ENCODE measurements at places on chromosomes 7 and 10.
A peak's percentile ranks its signal among the peaks of the same experiment; 100 is the strongest.

DNA sequence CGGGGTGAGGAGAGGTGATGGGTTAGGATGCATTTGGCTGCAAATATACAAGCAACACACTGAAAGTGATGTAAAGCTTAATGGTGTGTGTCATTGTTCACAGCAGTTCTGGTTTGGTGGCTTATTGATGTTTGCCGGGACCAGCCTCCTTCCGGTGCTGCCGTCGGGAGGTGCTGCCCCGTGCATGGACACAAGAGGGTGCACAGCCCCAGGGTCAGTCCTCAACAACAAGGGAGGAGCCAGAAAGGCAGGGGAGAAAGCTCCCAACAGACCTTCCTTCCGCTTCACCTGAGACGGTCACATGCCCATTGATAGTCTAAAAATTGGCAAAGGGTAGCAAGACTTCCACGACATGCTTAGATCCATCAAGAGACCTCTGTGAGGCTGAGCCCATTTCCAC lies 9.5 kb downstream of the RNF32 start:
- no peak for DNase-seq

GRCh38 chr7:106074257-106074656 lies 37.9 kb downstream of the SYPL1 start:
- peak; percentile 41 for DNase-seq

DNA sequence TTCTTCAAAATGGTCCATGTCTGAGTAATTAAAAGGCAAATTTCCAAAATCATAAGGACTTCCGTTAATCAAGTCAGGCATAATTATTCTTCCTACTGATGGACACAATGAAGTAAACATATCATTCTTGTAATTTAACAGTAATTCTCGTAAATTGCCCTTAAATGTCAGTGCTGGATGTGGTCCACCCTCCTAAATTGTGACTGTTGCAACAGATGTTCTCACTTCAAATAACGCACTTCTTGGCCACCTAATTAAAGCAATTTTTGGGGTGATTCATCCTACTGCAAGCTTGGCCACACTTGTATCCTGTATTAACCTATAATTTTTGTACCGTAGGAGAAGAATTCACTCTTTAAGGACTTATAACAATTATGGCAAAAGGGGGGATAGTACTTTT lies 1.9 kb downstream of the COL1A2 start:
- DNase-seq, result no peak

DNA sequence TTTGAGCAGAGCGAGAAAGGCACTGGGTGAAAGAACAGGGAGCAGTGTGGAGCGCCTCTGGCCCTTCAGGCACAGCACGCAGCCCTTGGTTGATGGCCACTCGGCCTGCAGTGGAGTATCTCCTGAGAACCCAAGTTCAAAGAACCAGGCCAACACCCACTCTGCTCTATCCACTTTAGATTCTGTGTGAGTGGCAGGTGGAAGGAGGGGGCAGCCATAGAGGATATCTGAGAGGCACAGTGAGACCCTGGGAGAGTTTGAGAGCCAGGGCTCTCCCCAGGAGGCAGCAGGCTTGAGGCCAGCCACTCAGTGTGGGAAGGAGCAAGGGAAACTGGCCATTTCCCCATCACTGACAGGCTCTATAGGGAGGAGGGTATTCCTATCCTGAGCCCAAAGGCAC lies 52.5 kb upstream of the PTN start:
- DNase-seq, result no peak

- DNase-seq, result no peak
Measured at GRCh38 chr7:106740806-106741205, 79.8 kb upstream of the CCDC71L start.

DNA sequence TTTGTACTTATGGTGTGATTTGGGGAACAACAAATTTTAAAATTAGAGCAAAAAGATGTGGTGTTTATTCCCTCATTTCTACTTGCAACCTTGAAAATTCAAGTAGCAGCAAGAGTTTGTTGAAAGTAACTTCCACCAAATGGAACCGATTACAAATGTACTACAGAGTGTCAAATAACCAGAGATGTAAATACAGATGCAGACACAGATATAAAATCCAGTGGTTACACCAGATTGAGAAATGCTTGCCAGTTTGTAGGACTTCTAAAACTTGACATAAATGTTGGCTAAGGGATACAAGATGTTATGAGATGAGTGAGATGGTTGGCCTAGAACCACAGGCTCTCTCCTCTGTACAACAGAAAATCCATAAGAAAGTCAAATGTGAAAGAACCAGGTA lies 162.1 kb downstream of the DIP2C start:
- no peak for DNase-seq

DNA sequence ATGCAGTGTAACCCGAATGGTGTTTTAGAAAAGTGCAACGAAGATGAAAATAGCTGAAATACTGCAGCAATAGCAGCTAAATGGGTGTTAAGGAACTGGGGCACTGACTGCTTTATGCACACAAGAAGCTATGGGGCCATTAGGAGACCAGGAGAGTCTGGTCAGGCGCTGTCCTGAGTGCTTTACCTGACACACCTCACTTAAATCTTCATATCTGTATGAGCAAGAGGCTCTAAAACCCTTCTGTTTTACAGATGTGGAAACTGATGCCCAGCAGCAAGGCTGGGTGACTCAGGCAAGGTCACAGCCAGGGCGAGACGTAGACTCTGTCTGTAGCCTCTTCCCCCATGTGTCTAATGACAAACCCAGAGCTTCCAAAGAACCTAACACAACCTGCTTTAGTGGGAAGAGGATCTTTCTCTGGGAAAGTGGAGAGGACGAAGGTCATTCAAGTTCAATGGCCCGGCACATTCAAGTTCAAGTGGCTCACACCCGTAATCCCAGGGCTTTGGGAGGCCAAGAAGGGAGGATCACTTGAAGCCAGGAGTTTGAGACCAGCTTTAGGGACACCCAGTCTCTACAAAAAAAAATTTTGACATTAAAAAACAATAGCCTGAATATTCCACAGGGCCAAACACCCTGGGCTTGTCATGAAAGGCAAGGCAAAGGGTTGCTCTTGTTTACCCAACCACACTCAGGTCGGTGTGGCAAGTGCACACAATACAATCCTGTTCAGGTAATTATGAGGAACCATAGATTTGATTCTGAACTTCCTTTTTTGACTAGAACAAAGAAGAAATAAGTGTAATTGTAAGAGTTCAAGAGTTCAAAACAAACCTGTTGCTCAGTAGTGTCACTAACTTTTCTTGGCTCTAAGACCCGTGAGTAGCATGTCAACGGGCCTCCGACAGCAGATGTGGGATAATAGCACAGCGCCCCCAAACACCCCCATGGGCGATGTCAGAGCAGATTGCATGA lies 53.7 kb upstream of the KLF6 start:
- peak; percentile 9 for DNase-seq

- DNase-seq, result no peak
Measured at GRCh38 chr7:150856303-150857275, 4.3 kb downstream of the AOC1 start.

GRCh38 chr10:18213271-18213670 lies 73.0 kb downstream of the CACNB2 start:
- DNase-seq, result no peak

GRCh38 chr10:17510242-17510908 lies 56.0 kb upstream of the ST8SIA6 start:
- DNase-seq, result no peak

DNA sequence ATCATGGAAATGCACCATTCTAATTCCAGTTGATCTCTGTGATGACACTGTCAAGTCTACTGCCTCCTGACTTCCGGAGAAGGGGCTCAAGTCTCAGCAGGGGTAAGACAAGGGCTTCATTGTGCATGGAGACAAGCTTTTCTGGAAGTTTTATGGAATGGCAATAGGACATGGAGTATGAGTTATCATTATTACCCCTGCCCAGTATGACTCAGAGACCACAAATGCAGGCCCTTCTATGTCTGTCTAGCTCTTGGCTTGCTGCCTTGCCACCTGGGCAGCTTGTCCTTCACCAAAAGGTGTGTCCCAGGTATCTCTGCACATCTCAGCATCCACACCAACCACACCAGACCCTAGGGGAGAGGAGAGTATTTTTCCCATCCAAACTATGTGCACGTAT lies 34.9 kb upstream of the KIAA1217 start:
- no peak for DNase-seq

GRCh38 chr7:131010029-131010716 lies 276.2 kb upstream of the KLF14 start:
- no peak for DNase-seq

GRCh38 chr10:97475936-97476594 lies 22.2 kb downstream of the MMS19 start:
- no peak for DNase-seq

GRCh38 chr7:95798401-95798930 lies 26.1 kb downstream of the DYNC1I1 start:
- no peak for DNase-seq

DNA sequence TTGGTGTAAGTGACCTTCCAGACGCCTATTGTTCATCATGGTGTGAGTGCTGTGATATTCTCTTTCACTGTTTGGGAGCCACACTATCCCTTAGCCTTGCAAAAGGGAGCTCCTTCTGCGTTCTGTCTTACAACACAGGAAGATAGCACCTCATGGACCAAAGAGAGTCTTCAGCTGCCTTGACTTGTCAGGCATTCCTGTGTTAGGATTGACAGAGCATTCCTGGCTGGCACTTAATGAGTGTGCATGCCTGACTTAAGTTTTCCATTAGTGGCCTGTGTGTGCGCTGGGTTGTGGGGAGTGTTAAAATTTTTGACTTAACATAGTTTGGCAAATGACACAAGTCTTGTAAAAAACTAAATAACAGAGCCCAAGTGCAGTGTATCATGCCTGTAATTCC lies 21.9 kb upstream of the MSRB2 start:
- no peak for DNase-seq

GRCh38 chr10:13536674-13537366 lies 8.0 kb upstream of the BEND7 start:
- DNase-seq, result no peak

DNA sequence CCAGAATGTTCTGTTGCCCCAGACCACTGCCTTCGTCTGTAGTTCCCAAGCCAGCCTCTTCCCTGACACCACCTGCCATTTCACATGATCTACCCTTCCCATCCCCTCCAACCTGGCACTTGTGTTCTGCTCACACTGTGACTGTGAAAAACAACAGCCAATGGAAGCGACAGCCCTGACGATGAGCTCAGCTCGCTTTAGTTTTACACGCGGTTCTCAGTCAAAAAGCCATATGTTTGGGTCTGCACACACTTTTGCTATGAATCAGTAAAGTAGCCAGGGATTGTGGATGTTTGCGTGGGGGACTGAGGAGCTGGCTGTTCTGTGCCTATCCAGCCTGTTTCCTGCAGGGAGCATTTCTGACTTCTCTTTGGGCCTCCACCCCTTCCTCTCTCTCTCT lies 282.7 kb downstream of the WDR11 start:
- no peak for DNase-seq

- no peak for DNase-seq
Measured at GRCh38 chr10:86371116-86371515, 4.5 kb upstream of the GRID1 start.

GRCh38 chr10:77084431-77085144 lies 553.0 kb downstream of the KCNMA1 start:
- no peak for DNase-seq

GRCh38 chr10:101559596-101560297 lies 28.3 kb downstream of the POLL start:
- DNase-seq, result no peak

GRCh38 chr7:6691103-6691502 lies 15.6 kb downstream of the ZNF12 start:
- DNase-seq, result no peak

DNA sequence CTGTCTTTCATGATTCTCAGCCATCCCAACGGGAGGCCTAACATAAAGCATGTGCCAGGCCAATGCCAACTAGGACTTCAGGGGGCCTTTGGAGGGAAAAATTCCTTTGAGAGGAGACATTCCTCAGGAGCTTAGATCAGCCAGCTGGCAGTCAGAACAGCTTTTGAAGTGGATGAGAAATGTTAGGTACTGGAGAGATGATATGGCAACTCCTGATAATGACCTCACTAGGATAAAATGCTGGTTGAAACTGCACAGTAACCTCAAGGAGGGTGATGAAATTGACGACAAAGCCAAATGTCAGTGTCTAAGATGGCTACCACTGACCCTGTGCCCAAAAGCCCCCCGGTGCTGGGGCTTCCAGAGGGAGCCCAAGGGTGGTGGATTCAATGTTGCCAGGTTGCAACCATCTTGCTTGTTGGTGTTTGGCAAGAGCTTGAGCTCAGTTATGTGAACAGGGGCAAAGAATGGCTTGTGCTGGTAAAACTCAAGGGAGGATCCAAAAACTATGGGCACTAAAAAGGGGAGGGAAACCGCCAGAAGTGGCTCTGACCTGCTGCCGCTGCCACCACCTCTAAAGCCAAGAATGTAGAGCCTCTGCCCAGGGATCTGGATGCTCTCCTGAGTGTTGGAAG lies 121.2 kb downstream of the UBE2H start:
- no peak for DNase-seq

GRCh38 chr10:80132299-80133139 lies at the start of gene PLAC9:
PLAC9 (plus strand) TSS chr10:80132730; CDS start chr10:80132763, 33 bp downstream.
- DNase-seq, result no peak

DNA sequence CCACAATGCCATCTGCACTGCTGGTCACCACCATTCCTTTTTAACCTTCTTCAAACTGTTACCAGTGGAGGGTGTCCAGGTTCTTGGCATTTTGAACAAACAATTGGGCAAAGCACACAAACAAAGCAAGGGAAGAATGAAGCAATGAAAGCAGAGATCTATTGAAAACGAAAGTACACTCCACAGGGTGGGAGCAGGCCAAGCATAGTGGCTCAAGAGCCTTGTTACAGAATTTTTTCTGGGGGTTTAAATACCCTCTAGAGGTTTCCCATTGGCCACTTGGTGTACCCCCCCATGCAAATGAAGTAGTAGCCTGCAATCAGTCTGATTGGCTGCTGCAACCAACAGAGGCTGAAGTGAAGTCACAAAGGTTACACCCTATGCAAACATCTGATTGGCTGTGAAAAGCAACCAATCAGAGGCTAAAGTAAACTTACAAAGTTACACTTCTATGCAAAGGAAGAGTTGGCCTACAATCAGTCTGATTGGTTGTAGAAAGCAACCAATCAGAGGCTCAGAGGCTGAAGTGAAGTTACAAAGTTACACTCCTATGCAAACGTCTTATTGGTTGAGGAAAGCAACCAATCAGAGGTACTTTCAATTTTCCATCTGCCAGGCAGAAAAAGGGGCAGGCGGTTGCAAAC lies 103.2 kb upstream of the WAC start:
- no peak for DNase-seq

DNA sequence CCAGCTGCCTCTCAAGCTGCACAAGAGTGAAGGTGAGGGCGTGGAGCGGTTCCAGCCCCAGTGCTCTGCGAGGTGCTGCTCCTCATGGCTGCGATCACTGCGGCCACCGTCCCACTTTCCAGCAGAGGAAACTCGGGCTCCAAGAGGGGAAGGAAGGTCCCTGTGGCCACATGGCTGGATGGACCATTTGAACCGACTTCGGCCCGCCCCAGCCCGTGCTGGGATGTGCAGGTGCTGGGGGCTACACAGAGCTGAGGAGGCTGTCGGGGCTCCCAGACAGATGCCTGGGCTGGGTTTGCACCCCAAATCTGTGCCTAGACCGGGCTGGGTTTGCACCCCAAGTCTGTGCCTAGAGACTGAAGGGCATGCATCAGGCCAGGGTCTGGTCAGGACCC lies 186.6 kb downstream of the DNAJB6 start:
- no peak for DNase-seq

All from naive B cell (primary cell).